ENCODE measurements at places on chromosomes 5 and 9.

DNA sequence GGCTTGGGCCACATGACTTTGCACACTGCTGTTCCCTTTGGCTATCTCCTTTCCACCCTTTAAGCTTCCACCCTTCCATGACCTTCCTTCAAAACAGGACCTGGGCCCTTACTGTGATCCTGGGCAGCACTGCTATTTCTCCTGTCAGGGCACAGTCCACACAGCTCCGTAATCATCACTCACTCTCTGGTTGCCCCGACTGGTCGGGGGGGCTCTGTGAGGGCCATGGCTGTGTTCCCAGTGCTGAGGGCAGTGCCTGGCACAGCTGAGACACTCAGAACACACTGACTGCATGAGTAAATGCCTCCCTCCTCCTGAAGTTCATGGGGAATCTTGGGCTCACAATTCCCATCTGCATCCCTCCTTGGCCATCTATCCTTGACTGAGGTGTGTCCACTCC lies 12.2 kb downstream of the TRAF1 start:
- DNase-seq, result no peak

- DNase-seq, result no peak
Observed at GRCh38 chr9:132945186-132946130, 1.0 kb upstream of the TSC1 start.

- no peak for DNase-seq
Observed at GRCh38 chr5:1719860-1720259, 79.8 kb downstream of the MRPL36 start.

DNA sequence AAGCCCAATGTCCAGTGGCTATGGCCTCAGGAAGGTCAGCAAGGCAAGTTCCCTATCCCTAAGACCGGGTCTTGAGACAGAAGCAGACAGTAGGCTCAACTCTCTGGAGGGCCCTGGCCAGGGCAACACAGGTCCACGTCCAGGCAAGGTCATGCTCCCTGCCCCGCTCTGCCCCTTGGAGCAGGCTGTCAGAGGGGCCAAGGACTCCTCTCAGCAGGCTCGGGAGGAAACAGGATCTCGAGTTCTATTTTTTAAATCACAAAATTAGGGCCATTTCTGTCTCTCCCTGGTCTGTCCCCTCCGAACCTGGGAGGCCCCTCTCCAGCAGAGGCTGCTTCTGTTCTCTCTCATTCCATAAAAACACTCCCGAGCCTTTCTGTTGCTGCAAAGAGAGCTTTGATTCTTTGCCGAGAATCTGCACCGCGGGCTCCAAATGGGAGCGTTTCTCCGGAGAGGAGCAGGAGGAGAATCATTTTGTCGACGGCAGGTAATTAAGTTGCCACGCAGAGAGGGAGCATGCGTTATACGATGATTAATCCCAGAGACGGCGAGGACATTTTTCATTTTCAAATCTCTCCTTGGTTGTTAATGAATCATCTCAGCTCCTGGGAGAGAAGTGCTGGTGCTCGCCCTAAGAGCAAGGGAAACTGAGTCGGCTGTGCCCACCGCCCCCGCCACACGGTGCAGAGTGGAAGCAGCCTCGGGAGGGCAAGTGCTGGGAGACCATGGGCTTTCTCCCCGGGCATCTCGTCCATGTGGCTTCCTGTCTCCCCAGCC lies 24.5 kb upstream of the FCN1 start:
- no peak for DNase-seq

DNA sequence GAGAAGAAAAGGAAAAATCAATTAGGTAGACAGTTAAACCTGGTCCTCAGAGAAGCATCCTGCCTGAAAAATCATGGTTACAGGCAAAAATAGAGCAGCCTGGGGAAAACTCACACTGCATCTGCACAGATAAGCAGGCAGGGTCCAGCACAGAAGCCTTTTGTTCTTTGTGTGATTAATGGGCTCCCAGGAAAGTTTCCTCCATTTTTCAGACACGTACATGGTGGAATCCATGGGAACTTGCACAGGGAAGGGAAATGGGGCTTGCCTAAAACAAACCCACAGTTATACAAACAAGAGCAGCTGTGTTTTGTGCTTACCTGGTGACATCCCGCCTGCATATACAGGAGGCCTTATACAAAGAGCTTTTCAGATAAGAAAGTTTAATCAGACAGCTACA lies 243.9 kb upstream of the ATP10B start:
- DNase-seq, result no peak

DNA sequence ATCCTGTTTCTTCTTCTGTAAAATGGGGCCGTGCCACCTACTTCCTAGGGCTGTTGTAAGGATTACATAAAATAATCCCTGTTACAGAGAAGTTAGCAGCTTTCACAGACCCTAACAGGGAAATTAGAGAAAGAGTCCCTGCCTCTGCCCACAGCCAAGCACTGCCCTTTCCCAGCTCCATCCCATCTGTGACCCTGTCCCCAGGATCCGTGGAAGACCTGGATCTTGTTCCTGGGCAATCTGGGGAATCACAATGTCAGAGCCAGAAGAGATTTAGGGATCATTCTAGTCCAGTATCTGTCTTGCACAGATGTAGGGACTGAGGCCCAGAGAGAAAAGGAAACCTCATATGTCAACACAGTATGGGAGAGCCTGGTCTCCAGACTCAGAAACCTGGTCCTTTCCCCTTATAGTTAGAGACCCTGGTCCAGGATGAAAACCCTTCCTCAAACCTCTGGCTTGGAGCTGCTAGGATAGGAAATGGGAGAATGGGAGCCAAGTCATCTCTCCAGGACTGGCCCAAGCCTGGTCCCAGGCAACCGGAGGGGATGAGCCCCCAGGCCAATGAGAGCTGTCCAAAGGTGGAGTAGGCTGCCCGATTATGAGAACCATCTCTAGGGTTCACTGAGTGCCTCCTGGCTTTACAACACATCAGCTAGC lies 12.5 kb downstream of the LHX6 start:
- DNase-seq, result no peak

DNA sequence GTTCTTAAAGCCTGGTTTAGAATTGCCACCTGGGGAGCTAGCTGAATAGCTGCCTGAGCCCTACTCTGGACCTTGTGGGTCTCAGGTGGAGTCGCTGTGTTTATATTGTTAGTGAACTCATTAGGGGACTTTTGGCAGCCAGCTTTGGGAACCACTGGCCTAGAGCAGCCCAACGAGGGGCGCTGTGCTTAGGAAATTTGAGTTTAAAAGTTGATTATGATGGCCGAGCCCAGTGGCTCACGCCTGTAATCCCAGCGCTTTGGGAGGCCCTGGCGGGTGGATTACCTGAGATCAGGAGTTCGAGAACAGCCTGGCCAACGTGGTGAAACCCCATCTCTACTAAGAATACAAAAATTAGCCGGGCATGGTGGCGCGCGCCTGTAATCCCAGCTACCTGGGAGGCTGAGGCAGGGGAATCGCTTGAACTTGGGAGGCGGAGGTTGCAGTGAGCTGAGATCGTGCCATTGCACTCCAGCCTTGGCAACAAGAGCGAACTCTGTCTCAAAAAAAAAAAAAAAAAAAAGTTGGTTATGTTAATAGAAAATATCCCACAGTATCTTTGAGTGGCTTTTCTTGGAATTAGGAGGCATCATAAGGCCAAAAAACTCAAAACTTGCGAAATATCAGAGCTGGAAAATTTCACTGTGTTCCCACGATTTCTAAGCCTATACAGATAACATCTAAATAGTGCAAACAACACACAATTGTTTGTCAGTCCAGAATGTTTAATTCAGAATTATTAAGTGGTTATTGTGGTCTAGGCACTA lies 809 bp downstream of the MCCC2 start:
- no peak for DNase-seq

GRCh38 chr9:2545881-2546490 lies 75.6 kb upstream of the VLDLR start:
- DNase-seq, result no peak

DNA sequence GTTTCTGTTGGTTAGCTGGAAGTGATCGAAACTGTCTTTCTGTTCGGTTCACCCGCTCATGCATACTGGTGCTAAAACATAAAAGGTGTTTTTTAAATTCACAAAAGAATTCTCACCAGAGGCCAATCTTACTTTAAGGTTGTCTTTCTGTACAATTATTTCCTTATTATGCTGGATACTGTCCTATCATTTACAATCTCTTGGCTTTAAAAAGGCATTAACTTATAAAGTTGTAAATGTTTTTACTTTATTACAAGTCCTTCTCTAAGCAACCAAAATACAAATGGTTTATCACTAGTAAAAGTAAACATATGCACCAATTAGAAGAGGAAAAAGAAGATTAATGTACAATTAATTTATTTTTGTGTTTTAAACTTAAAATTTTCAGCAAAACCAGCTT lies 10.7 kb downstream of the CARNMT1 start:
- no peak for DNase-seq

DNA sequence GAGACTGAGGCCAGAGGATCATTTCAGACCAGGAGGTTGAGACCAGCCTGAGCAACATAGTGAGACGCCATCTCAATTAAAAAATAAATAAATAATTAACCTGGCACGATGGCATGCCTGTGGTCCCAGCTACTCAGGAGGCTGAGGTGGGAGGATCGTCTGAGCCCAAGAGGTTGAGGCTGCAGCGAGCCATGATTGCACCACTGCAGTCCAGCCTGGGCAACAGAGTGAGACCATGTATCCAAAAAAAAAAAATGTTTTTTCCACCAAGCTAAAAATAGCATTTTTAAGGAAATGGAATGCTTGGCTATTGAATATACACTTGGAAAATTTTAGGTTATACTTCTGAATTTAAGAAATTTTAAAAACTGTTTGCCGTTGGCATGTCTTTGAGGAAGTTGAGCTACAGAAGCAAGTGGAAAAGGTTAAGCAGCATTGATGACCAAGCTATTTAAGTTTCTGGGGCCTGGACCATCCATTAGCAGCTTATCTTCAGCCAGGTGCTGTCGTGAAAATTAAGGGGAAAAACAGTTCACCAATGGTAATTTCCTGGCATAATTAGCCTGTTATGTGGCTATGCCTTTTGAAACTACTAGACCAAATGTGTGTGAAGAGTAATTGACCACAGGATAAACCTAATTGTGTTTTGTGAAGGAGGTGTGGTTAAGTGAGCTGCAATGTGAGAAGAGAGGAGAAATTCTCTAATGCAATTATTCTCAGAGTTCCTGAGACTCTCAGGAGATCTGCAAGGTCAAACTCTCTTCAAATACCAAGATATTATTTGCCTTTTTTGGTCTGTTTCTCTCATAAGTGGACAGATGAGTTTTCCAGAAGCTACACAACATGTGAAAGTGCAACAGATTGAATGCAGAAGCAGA lies 21.0 kb downstream of the F2R start:
- DNase-seq, result no peak

- no peak for DNase-seq
Observed at GRCh38 chr5:139182528-139183296, 15.5 kb downstream of the SIL1 start.

DNA sequence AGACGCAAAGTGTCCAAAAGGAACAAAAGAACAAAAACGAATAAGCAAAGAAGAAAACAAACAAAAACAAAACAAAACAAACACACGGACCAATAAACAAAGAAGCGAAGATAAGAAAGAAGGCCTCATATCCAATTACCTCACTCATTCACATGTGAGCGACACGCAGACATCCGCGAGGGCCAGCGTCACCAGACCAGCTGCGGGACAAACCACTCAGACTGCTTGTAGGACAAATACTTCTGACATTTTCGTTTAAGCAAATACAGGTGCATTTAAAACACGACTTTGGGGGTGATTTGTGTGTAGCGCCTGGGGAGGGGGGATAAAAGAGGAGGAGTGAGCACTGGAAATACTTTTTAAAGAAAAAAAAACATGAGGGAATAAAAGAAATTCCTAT lies 28.3 kb upstream of the WWC1 start:
- no peak for DNase-seq

GRCh38 chr5:150217038-150217437 lies 27.2 kb downstream of the SLC6A7 start:
- DNase-seq, result peak; percentile 56

GRCh38 chr9:35690614-35691333 lies 1.0 kb upstream of the TPM2 start:
- DNase-seq, result peak; percentile 70

GRCh38 chr9:129885018-129885669 lies 49.9 kb downstream of the USP20 start:
- peak; percentile 45 for DNase-seq

GRCh38 chr5:122704247-122705036 lies 70.4 kb upstream of the SNX2 start:
- DNase-seq, result no peak

DNA sequence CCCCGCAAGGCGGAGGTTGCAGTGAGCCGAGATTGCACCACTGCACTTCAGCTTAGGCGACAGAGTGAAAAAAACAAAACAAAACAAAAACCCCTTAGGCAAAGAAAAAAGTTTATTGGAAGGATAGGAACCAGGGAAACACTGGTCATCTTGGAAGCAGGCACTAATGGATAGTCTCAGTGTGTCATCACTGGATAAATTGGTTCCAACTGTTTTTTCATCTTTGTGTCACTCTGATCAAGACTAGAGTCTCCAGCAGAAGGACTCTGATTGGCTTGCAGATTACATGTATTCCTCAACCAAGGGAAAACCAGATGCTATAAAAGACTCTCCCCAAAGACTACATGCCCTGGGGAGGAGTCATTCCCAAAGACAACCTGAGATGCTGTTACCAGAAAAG lies 35.0 kb upstream of the HMHB1 start:
- DNase-seq, result no peak

- DNase-seq, result no peak
Observed at GRCh38 chr9:28319981-28320380, 746.7 kb upstream of the C9orf72 start.

Measured in body of pancreas (tissue), 4 donors.